ENCODE measurements at places on chromosomes 3 and 15.

GRCh38 chr3:50192689-50193141, 1.3 kb downstream of the GNAT1 start:
- peak; percentile 48 for DNase-seq

DNA sequence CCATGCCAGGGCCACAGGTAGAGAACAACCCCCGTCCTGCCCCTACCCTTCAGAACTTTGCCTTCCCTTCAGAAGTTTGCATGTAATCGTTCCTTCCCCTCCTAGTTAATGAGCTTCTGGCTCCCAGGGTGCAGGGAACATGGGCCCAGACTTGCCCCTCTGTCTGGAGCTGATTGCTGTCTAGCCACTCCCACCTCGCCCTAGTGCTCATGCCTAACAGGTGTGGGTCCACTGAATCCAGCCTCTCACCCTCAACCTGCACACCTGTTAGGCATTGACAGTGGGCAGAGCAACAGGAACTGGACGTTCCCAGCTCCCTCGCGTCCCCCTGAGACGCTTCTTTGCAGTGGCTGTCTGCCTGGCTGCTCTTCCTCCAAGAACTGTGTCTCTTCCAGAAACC, 40.3 kb downstream of the WNT5A start:
- DNase-seq: no peak

DNA sequence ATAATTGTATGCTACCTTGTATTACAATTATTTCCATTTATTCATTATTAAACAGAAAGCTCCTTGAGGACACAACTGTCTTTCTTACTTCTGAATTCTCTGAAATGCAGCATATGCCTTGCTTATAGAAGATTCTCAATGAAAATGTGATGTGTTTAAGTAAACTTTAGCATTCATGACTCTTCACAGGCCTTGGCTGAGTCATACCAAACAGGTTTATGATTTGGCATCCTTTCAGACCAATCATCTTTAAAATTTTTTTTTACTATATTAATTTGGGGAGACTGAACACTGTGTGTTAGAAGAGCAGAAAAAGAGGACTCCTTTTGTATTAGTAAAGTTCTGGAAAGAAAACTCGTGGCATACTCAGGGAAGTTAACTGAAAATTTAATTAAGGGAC, 6.4 kb upstream of the GALK2 start:
- DNase-seq: no peak

- no peak for DNase-seq
These were observed 349.9 kb upstream of the TGFBR2 start for GRCh38 chr3:30256474-30256873.

DNA sequence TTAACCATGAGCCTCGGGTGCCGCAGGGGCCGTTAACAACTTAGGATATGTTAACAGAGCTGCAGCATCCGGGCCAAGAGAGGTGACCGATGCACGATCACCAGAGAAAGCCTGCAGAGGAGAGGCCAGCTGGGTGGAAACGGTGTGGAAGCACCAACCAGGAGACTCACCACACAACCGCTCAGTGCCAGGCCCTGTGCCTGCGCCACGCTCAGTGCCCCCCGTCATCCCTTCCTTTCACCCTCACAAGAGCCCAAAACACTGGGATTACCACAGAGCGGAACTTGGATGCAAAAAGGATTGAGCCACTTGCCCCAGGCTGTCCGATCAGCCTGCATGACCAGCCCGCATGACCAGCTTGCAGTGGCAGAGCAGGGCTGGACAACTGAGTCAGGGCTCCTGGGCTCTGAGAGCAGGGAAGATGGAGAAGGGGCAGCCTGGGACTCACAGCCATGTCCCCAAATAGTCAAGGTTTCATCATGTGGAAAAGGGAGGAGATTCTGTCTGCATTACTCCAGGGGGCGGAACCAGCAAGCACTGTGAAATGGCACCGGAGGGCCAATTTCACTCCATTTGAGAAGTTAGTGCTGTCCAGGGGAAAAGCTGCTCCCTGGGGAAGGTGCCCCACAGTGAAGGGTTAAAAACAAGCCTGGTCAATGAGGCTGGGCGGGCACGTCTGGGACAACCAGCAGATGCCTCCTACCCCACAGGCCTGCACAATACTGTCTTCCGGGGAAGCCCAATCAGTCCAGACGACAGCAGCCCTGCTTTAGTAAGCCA, 156.8 kb downstream of the ATP10A start:
- no peak for DNase-seq

GRCh38 chr3:32946973-32947788, 4.3 kb upstream of the CCR4 start:
- no peak for DNase-seq

- no peak for DNase-seq
These were observed 64.3 kb downstream of the LEO1 start for GRCh38 chr15:51907136-51907862.

DNA sequence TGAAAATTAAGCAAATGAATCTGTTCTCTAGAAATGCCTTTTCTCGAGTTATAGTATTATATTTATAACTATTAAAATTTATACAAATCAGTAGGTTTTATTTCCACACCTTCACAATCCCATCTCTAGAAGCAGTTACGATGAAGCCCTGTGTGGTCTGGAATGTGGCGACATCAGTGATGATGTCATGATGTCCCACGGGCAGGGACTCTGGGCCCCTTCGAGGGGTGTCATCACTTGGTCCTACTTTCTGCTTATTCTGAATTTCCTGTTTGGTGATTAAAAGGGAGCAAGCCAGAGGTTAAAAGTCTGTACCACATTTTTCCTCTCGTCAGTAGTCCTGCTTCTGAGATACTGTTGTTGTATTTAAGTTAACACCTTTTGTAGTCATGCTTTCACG, 67.4 kb downstream of the PIK3R4 start:
- no peak for DNase-seq
